ENCODE measurements at places on chromosomes 2 and 18. TPM values are rescaled to one million over a fixed set of nuclear protein-coding genes. Genes with fewer than 3 reads are reported as not detected.

The PLEKHH2 gene
- 3.8 TPM for total RNA-seq

The ASB18 gene
- total RNA-seq: not detected

The SERPINB12 gene
- total RNA-seq: 0.12 TPM

The ACOXL gene
- not detected for total RNA-seq

The PLCL1 gene
- 5.8 TPM for total RNA-seq

The CYBRD1 gene
- total RNA-seq: 309 TPM

The LCT gene
- total RNA-seq: not detected

The RAPGEF4 gene
- total RNA-seq: 1.3 TPM

The CD226 gene
- total RNA-seq: 0.82 TPM

The CD8B2 gene
- not detected for total RNA-seq
